ENCODE measurements at places on chromosomes 3 and 15.
A peak's percentile ranks its signal among the peaks of the same experiment; 100 is the strongest.

DNA sequence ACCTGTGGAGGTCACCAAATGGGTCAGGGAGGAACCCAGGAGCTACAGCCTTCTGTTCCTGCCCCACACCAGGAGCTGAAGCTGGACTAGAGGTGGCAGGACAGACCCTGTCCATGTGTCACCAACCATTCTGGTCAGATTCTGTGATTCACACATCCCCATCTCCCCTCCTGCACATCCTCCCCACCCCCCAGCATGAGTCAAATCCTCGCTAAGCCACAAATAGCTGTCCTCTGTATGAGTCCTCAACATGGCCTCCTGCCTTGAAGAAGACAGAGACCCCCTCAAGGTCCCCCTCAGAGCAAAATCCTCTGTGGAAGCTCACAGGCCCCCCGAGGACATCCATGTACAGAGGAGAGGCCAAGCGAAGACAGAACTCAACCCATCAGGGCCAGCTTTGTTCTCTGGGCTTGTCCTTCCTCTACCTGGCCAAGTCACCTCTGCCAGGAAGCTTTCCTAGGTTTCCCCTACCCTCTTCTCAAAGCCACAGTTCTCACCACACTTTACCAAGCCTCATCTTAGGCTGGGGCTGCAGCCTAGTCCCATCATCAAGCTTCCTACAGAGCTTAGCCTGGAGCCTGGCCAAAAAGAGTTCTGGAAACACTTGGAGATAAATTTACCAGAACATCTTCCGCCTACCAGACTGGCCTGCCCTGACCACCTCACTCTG, 17.1 kb downstream of the CACNA2D2 start:
- DNase-seq, result no peak

- peak; percentile 17 for DNase-seq
These were observed 32.6 kb downstream of the HHLA2 start for GRCh38 chr3:108328821-108329486.

DNA sequence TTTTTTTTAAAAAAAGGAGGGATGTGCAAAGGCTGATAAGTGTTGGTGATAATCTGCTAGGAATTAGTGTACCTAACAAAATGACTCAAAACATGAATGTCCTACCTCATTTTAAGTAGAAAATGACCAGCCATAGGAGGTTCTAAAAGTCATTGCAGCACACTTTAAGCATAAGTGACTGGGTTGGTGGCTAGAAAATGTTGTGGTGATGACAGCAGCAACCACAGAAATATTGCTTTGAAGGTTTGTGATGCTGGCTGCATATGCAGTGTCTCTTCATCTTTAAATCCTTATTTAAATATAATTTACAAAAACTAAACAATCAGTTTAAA, 55.2 kb downstream of the CMSS1 start:
- peak; percentile 66 for DNase-seq

- no peak for DNase-seq
These were observed 92.0 kb downstream of the ALCAM start for GRCh38 chr3:105458518-105459215.

- DNase-seq, result no peak
These were observed 530.8 kb downstream of the FOXP1 start for GRCh38 chr3:71052716-71053115.

DNA sequence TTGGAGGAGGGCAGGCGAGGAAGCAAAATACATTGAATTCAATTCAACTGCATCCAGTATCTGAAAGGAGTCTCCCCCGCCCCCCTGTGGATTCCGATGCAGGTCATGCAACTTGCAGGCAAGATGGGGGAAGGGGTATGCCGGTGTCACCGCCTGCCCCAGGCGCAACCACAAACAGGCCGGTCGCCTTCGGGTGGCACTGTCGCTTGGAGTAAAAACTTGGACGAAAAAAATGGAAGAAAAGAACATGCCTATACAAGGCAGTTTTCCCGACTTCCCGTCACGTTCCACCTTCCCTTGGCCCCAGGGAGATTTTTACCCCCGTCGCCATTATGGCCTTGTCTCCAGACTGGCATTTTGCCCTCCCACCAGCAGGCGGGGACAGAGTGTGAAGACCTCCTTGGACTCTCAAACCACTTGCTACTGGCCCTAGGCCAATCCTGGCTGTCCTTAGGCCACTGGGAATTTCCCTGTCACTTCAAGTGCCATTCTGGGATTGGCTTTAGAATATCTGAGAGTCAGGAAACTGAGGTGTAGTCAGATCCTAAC, 1.6 kb upstream of the NTRK3 start:
- DNase-seq, result no peak

DNA sequence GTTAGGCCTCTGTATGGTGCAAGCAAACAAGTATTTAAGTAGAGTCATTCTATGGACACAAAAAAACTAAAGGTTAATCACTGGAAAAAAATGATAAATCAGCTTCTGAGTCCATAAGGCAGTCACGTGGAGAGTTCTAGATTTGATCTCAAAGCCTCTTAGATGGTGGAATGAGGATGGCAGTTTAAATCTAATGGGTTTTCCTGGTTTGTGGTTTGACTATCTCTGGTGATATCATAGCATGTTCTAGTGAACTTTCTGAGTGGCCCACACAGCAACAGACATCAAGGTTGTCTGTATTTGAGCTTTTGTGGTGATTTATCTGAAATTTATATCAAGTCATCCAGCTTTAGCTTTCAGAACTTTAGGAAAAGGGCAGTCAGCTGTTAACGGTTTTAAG, 52.4 kb downstream of the ILDR1 start:
- peak; percentile 13 for DNase-seq

GRCh38 chr3:141708367-141708766, 29.7 kb upstream of the RNF7 start:
- DNase-seq, result no peak

DNA sequence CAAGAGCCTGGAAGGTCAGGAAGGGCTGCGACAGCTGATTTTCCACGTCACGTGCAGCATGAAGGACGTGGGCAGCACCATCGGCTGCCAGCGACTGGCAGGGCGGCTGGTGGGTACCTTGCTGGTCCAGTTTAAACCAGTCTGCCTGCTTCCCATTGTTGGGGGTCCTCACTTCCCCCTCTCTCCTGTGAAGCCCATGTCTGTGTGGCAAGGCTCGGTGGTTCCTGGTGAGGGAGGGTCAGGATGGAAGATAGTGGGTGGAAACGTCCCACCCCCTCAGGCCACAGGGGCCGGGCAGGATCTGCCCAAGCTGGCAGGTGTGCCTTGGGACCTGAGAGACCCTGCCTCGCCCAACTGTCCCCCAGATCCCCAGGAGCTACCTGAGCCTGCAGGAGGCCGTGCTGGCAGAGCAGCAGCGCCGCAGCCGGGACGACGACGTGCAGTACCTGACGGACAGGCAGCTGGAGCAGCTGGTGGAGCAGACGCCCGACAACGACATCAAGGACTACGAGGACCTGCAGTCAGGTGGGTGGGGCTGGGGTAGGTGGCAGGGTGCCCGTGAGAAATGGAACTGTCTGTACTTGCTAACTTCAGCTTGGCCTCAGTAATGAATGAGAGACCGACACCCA, 108.2 kb downstream of the LRRK1 start:
- DNase-seq, result no peak

DNA sequence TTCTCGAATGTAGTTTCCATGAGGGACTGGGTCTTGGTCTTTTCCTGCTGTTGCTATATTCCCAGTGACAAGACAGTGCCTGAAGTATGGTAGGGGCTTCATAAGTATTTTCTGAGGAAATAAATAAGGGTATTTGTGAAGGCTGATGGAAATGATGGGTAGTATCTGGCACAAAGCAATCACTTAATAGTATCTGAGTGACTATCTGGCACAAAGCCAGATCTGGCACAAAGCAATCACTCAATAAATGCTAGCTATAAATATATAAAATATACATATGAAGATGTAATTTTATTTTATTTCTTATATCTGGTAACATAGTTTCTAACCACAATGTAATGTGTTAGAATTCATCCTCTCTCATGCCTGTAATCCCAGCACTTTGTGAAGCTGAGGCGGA, 20.7 kb upstream of the PROK2 start:
- no peak for DNase-seq

DNA sequence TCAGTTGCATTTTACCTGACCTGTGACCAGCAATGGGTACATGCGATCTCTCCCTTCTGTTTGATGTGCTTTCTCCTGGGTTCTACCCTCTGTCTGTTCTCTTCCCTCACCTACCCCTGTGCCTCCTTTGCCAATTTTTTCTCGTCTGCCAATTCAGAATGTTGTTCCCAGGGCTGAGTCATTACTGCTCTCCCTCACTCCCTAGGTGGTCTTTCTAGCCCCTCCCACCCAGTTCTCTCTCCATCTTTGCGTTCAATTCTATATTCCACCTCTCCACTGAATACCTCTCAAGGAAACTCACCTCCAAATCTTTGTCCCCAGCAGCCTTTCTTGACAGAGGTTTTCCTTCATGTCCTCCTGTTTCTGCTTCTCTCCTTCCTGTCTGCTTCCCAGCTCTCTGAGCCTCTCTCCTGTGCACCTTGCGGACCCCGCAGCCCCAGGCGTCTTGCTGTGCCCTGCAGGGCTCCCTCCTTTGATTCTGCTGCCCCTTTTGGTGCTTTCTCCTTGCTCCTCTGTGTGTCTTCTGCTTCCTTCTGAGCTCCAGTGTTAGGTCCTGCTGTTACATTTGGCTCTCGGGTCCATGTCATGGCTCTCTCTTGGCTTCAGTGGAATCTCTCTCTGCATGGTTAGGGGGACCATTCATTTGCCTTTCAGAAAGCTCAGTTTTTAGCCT, 398.2 kb upstream of the TPM1 start:
- no peak for DNase-seq

DNA sequence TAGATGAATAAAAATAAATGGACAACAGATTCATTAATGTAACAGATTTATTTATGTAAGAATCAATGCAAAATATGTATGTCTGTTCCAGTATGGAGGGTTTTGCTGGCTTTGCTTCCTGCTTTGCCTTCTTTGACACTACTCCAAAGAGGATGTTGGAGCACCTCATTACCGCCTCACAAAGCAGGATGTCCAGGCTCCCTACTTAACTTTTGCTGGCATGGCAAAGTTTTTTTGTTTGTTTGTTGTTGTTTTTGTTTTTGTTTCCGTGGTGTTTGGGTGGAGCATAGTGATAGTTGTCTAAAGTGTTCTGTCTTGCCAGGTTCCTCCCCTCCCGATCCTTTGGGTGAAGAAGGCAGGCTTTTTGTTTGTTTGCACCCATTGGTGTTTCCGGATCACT, 38.7 kb downstream of the DIPK2A start:
- DNase-seq, result no peak

- no peak for DNase-seq
These were observed 980 bp downstream of the PARP9 start for GRCh38 chr3:122562923-122563716.

GRCh38 chr3:67557848-67558355, 96.5 kb downstream of the SUCLG2 start:
- no peak for DNase-seq

GRCh38 chr3:59526999-59527398, 477.2 kb upstream of the CFAP20DC start:
- no peak for DNase-seq

DNA sequence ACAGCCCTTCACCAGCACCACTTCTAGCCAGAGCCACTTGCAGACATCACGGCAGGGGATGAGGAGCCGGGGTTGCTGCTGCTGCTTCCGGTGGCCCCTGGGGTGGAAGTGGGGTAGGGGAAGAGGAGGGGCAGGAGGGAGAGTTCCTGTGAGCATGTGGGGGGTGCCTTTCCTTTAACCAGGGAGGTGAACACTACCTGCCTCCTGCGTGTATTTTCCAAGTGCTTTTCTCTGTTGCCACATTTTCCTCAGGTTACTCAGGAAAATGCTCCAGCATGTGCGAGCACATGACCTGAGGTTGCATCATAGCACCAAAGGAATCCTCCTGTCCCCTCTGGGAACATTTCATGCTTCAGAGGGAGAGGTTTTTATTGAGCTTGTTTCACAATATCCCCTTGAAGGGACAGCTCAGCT, 12.2 kb upstream of the SACM1L start:
- no peak for DNase-seq

DNA sequence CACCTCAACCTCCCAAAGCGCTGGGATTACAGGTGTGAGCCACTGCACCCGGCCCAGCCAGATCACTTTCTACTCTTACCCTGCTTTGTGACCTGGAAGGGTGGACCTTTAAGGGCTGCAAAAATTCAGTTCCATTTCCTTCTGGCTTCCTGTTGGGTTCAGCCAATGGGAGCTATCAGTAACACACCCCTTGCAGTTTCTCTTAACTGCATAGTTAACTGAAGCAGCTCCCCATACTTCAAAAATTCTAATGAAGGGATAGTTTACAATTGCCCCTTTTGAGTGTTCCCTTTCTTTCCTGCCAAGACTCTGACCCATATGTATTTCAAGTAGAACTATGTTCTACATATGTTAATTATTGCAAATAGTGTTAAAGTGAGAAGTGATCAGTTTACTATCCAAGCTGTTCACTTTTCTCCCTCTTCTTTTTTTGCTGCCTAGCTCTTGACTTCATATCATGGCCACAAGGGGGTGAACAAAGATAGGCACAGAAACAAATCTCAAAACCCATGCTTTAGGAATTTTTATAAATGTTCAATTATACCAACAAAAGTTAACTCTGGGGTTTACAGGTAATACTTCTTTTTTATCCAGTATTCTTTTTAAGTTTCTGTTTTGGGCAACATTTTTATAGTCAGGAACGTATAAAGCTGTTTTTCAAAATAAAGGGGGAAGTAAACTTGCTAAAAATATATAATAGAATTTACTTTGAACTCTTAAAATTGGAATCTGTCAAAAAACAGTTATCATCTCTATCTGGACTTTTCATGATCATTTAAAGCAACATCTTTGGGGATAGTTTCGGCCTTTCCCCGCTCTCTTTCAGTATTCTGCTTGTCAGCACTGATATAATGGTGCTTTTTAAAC, 8.1 kb downstream of the PGBD4 start:
- DNase-seq, result no peak

GRCh38 chr3:42085641-42086376, 5.3 kb upstream of the TRAK1 start:
- no peak for DNase-seq

GRCh38 chr15:53576841-53577240, 182.6 kb downstream of the WDR72 start:
- no peak for DNase-seq
